Hypothalamus (tissue), 51 donors: ENCODE measurements at places on chromosomes 11 and 22.

- DNase-seq = no peak
Measured at GRCh38 chr11:95365348-95365747, 134.3 kb upstream of the SESN3 start.

DNA sequence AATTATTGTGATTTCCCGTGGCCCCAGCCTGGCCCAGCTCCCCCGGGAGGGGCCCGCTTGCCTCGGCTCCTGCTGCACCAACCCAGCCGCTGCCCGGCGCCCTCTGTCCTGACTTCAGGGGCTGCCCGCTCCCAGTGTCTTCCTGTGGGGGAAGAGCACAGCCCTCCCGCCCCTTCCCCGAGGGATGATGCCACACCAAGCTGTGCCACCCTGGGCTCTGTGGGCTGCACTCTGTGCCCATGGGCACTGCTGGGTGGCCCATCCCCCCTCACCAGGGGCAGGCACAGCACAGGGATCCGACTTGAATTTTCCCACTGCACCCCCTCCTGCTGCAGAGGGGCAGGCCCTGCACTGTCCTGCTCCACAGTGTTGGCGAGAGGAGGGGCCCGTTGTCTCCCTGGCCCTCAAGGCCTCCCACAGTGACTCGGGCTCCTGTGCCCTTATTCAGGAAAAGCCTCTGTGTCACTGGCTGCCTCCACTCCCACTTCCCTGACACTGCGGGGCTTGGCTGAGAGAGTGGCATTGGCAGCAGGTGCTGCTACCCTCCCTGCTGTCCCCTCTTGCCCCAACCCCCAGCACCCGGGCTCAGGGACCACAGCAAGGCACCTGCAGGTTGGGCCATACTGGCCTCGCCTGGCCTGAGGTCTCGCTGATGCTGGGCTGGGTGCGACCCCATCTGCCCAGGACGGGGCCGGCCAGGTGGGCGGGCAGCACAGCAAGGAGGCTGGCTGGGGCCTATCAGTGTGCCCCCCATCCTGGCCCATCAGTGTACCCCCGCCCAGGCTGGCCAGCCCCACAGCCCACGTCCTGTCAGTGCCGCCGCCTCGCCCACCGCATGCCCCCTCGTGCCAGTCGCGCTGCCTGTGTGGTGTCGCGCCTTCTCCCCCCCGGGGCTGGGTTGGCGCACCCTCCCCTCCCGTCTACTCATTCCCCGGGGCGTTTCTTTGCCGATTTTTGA is 3.3 kb upstream of the ANKRD13D start:
- no peak for DNase-seq

DNA sequence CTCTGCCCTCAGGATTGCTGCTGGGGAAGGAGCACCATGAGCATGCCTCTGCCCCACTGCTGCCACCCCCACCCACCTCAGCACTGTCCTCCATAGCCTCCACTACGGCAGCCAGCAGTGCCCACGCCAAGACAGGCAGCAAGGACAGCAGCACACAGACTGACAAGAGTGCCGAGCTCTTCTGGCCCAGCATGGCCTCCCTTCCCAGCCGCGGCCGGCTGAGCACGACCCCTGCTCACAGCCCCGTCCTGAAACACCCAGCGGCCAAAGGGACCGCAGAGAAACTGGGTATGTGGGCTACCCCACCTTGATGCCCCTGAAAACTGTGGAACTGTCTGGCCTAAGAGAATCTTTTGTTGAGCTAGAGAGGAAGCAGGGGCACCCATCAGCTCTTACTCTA is 101.0 kb downstream of the AMOTL1 start:
- DNase-seq = no peak

- no peak for DNase-seq
Measured at GRCh38 chr11:27095887-27096286, 55.3 kb downstream of the BBOX1 start.

DNA sequence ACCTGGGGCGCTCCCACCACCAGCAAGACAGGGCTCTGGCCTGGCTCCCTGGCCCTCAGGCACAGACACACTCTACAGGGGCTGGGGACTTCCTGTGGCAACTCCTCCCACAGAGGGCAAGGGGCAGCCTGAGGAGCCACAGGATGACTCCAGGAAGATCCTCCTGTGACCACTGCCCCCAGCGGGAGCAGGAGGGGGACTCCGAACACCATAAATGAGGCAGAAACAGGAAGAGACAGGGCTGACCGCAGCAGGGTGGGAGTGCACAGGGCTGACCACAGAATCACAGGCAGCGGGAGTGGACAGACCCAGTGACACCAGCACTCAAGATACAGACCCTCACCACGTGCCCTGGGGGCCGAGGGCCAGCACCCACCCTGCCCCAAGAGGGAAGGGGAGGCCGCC is 10.8 kb downstream of the ARAP1 start:
- DNase-seq = no peak

DNA sequence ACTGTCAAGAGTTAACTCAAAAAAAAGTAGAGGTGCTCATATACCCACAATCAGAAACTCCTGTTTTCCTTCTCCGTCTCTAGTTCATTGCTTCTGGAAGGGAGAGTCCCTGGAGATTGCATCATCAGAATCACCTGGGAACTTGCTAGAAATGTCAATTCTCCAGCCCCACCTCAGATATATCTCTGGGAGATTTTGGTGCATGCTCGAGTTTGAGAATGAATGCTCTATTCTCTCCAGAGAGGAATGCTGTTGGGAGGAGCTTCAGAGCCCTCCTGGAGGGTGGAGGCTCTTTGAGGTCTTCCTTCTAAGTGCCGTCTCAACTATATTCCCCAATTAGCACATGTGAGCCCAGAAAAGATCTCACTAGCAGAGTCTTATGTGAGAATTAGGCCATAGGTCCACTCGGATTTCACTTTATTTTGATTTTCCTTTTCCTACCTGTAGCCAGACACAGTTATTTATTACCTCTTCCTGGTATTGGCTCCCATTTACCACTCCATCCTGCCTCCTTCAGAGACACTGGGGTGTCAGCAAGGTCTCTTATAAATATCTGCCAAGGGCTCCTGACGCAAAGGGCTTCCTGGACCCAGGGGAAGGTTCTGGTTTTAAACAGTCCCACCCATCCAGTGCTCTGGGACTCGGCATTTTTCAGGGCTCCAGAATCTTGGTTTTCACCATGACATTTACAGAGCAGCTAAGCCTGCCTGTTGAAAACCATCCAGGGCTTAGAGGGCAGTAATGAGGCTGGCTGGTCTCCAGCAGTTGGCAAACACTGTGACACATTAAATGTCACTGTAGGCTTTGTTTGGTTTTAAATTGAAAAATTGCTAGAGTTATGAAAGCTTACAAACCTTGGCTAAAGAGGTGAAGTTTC is 136.2 kb downstream of the CD44 start:
- peak; percentile 32 for DNase-seq

GRCh38 chr22:43066844-43067385 is 22.3 kb downstream of the TTLL1 start:
- no peak for DNase-seq

GRCh38 chr11:45386972-45387371 is 100.8 kb upstream of the SYT13 start:
- DNase-seq = no peak

DNA sequence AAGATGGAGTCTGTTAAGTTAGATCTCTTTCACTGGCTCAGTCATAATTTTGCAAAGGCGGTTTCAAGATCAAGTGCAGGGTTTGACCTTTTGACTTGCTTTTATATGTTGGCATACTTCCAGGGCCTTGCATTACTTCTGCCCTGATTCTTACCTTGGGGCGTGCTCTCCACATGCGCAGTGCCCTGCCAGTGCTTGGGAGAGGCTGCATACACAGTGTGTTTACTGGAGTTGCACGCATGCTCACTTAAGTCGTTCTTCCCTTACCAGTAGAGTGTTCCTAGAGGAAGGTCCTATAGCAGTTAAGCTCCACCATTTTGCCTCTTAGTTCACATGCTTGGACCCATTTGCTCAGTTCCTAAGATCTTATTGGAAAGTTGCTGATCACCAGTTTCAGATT is 21.0 kb upstream of the TMEM123 start:
- DNase-seq = no peak

DNA sequence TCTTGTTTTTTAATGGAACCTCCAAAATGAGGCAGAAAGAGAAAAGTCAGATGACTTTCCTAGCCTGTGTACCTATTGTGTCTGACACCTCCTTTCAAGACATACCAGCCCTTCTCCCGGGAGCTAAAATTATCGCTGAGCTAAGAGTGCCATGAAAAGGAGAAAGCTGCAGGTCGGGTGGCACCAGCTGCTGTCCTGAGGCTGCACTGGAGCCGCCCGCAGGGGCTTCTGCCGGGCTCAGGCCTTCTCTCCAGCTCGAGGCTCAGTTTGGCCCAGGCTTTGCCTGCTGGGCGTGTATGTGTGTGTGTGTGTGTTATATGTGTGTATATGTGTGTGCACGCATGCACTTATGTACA is 27.7 kb upstream of the RAB1B start:
- no peak for DNase-seq

GRCh38 chr11:50181334-50181733 is 148.7 kb downstream of the OR4C45 start:
- DNase-seq = no peak

GRCh38 chr22:38966380-38966702 is 8.9 kb downstream of the APOBEC3A start:
- no peak for DNase-seq

DNA sequence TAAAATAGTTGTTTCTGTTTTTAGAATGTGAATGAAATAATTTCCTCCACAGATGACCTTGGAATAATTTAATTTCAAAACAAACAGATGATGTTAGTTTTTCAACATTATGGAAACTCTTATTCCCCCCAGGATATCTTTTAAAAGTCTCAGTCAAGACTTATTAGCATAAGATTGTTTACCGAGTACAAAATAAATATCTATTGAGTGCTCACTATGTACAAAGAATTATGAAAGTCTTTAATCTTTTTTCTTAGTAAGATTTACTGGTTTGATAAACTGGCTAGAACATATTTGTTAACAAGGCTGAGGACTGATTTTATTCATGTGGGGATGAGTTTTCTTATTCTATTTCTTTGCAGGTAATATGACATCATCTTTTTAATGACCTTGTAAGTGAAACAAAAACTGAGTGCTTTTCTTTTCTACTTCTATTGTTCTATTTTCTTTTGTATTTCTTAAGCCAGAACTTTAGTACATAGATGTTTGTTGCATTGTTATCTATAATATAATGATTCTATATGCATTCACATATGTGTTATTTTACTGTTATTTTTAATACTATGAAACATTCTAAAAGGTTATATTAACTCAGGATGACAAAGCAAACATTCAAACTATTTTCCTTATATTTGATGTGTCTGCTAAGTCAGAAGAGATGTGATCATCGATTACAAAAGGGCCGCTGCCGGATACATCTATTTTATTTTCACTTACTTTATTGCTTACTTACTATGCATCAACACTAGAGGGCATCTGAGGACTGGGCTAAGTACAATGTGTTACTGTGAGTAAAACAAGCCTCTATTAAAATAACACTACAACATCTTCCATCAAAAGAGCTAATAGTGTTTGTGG is 111.0 kb upstream of the ARHGAP42 start:
- no peak for DNase-seq

GRCh38 chr11:116787436-116787785 is 412 bp downstream of the ZPR1 start:
- DNase-seq = no peak

DNA sequence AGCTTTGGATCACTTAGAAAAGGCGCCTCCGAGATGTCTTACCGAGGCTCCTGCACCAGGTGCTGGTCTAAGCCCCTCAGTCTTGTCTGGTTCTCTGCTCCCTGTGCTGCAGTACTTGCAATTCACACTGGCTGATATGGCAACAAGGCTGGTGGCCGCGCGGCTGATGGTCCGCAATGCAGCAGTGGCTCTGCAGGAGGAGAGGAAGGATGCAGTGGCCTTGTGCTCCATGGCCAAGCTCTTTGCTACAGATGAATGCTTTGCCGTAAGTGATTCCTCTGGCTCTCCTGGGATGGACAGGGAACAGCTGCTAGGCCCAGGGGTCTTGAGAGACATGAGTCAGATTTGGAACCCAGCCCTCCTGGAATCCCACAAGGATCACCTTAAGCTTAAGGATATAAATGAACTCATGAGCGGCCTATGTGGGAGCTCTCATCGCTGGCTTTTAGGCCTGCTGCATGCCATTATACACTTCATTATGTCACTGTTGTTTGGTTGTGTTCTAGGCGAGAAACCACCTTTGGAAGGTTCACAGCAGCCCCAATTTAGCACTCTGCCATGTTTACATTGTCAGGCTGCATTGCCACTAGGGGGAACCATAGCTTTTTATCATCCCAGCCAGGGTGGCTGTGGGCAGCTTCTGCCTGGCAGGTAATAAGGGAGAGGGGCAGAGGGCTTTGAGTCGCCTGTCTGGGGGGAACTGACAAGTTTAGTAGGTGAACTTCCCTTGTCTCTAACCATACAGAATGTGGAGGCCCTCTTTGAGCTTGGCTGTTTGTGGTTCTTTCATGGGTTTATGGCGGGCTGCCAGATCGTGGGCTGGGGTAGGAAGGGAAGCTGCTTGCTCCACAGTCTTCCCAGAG is 8.5 kb downstream of the ACAD8 start:
- no peak for DNase-seq

- DNase-seq = no peak
Measured at GRCh38 chr11:110921742-110922521, 209.7 kb upstream of the ARHGAP20 start.

DNA sequence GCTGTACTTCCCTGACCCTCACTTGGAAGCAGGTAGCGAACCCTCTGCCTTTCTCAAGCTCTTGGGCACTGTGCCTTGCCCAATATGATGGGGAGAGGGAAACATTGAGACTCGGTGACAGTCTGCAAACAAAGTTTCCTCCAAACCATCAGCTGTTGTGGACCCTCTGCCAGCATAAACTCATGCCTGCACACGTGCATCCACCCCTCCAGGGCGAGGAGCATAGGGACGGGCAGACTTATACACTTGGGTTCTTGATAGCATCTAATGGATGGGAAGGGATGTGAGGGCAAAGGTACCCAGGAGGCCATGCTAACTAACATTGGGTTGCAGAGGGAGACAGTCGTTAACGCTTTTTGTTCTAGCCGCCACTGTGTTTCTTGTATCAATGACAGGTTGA is 8.2 kb upstream of the MAPK8IP1 start:
- no peak for DNase-seq

DNA sequence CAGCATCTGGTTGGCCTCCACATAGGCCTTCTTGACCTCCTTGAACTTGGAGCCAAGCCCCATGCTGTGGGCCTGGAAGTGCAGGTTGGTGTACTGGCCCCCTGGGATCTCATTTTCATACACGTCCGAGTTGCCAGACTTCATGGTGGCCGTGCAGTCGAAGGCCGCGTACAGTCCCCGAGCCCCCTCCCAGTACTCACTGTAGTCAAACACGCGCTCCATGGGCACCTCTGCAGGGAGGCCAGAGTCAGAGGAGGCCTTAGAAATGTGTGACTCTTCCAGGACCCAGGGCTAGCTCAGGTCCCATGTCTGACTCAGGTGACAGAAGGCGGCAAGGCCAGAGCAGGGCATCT is 6.7 kb upstream of the LRFN4 start:
- no peak for DNase-seq
